Psoas muscle (tissue), 8 donors: ENCODE measurements at places on chromosomes 5 and 9.

- DNase-seq: no peak
Observed at GRCh38 chr9:80811003-80811402, 878.3 kb downstream of the TLE1 start.

GRCh38 chr9:133130685-133131244 lies 9.7 kb upstream of the RALGDS start:
- peak; percentile 56 for DNase-seq

- DNase-seq: no peak
Observed at GRCh38 chr5:103617090-103617489, 54.5 kb upstream of the NUDT12 start.

GRCh38 chr5:23703940-23704855 lies 196.8 kb downstream of the PRDM9 start:
- DNase-seq: no peak

GRCh38 chr9:16816011-16816410 lies 54.5 kb downstream of the BNC2 start:
- DNase-seq: no peak

DNA sequence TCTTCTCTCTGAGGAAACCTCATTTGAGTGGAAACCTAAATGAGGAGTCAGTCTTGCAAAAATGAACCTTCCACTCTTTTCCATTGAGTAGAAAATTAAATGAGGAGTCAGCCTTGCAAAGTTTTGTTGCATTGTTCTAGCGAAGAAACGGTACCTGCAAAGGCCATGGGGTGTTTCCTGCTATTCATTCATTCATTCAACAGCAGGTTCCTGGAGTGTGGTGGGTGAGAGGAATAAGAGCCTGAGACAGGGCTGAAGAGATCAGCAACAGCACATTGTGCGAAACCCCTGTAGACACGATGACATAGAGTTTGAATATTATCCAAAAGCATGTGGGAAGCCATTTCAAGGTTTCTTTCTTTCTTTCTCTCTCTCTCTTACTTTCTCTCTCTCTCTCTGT lies 14.6 kb upstream of the SETX start:
- DNase-seq: no peak

DNA sequence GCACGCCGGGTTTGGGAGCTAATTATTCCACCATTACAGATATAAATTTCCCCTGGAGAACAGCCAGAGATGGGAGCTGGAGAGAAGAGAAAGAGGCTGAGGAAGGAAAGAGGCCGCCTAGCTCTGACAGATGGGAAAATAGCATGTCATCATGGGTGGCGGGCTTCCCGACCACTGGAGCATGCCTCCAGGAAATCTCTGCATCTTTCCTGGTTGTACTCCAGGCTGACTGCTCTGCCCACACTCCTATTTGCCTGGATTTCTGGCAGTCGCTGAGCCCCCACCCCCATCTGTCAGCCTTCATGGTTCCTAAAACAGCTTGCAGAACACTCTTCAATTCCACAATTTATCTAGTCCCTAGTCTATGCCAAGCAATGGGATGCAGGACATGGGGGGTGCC lies 14.3 kb upstream of the GABRP start:
- DNase-seq: no peak

DNA sequence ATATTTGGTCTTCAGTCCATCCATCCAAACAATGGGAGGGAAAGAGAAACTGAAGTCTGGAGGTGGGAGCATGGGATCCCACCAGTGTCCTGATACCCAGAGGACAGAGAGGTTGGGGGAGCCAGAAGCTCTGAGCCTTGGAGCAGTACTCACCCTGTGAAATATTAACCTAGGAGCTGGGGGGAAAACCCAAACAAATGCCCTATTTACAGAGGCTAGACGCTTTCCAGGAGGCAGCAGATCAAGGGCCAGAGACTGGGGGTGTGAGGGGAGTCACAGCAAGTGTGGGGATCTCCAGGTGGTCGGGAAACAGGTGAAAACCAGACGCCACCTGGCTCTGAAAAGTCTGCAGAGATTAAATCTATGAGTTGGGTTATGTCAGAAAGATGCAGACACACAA lies 6.2 kb downstream of the ZER1 start:
- DNase-seq: no peak

DNA sequence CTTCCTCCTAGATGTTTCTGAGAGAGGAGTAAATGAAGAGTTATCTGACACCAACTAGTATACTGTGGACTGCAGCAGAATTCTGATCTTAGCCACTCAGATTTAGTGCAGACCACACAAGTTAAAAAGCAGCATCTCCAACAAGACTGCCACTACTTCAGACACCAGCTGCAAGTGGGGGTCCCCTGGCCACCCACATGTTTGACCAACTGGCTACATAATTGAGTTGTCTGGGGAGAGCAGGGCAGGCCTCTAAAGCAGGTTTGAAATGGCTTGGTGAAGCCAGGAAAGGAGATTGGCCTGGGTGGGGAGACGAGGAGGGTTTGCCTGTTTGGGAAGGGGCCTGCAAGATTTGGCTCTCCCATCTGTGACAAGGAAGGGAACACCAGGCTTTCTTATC lies 40.5 kb upstream of the FAM81B start:
- DNase-seq: no peak

GRCh38 chr5:79924936-79925893 lies 65.8 kb downstream of the MTX3 start:
- DNase-seq: no peak

- DNase-seq: no peak
Observed at GRCh38 chr5:15791859-15792258, 291.9 kb downstream of the FBXL7 start.

- no peak for DNase-seq
Observed at GRCh38 chr9:38423973-38424843, at the start of gene IGFBPL1. Gene IGFBPL1, minus strand, starts transcription at chr9:38424454. Its CDS starts 30 bp downstream, at chr9:38424424.

- no peak for DNase-seq
Observed at GRCh38 chr9:3903273-3903672, 377.5 kb upstream of the RFX3 start.

GRCh38 chr9:18824095-18824666 lies 208.8 kb downstream of the SAXO1 start:
- no peak for DNase-seq

DNA sequence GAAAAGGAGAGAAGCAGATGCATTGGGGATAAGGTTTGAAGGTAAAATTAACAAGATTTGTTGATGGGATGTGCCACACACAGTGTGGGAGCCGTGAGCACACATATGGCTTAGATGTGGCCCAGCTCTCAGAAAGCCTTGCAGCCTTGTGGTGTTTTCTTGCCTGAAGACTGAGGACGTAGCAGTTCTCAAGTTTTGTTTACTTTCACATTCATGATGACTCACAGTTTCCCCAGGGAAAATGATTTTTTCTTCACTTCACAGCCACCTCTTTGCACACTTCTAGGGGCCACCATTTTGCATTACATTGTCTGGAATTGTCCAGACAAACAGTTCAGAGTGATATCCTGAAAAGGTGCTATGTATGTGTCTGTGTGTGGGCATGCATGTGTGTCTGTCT lies 126.2 kb downstream of the BASP1 start:
- no peak for DNase-seq

- no peak for DNase-seq
Observed at GRCh38 chr9:33620738-33621439, 96.8 kb downstream of the ANKRD18B start.

- no peak for DNase-seq
Observed at GRCh38 chr5:84197538-84197937, 187.1 kb downstream of the EDIL3 start.

DNA sequence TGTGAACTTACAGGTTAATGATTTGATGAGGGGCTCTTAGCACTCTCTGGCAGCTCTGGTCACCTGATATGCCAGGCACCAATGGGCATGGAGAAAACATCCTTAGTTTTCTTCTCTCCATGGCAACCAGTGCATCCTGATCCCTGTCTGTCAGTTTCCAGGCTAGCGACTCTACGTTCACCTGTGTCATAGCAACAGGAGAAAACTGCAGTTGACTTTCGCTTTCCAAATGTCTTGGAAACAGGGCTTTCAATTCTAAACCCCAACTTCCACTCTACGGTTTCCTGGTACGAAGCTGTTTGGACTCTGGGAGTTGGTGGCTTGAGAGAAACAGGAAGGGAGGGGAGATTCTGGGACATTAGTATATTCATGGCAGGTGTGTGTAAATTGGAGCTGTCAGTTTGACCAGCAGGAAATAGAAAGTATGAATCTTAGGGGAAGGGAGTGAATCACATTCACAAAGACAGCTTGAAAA lies 74.4 kb downstream of the SLC28A3 start:
- no peak for DNase-seq

GRCh38 chr5:88551724-88552345 lies 283.2 kb upstream of the TMEM161B start:
- DNase-seq: no peak

DNA sequence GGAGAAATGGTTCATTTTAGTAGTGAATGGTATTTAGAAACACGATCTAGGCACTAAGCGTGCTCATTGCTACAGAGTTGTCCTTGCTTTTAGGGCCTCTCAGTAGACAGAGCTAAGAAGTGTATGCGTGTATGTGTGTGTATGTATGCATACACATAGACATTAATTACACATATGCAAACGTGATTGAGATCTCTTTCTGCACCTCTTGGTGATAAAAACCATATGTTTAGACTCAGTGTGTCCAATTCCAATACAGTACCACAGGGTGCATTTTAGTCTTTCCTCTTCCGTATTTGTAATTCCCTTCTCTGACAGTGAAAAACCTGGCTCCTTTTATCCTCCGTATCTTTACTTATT lies 13.1 kb downstream of the TRIO start:
- no peak for DNase-seq

- no peak for DNase-seq
Observed at GRCh38 chr9:88995200-88995577, 3.9 kb downstream of the S1PR3 start.

DNA sequence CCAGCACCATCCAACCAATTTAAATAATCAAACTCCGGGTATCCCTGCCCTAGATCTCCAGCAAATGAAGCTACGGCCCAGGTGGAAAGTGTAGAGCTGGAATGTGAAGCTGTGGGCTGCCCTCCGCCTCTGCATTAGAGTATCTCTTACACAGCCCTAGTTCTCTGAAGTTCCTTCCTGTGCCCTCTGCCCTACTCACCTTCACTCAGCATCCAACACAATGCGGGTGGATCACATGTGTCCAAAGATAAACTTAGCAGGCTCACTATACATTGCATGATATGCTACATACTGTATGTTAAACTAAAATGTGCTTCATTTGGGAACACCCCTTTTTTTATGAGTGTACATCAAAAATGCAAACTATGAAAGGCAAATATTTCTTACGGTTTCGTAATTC lies 70.0 kb upstream of the RAD23B start:
- no peak for DNase-seq

DNA sequence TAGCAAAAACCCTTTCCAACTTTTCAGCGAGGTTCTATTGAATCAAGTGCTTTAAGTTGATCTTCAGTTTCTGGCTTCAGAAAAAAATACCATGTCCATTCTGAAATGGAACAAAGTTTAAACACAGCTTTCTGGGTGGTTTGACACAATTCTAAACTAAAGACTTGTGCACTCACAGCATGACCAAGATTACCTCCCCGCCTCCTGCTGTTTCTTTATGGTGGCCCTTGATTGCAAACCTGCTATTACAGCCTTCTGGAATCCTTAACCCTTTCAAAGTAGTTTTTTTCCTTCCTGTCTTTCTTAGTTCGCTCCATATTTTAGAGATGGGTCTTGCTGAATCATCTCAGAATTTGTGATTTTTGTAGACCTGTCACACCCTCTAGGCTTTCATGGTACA lies 135.9 kb upstream of the FBN2 start:
- no peak for DNase-seq

DNA sequence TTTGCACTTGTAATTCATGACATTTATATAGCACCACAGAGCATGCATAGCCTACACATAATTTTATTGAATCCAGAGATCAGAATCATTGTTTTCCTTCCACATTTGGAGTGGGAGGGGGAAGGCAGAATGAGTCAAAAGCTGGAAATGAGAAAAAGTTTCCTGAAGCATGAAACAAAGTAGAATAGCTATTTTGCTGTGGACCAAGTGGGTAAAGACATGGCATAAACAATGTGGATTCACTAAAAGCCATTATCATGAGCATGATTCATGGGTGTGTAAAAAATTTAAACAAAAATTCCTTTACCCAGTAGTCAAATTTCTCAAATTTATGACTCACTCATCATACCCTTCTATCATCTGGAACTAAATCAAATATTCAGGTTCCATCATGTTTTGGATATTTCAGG lies 97.9 kb downstream of the YIPF5 start:
- DNase-seq: no peak

GRCh38 chr9:16236882-16237281 lies 633.6 kb downstream of the BNC2 start:
- no peak for DNase-seq

DNA sequence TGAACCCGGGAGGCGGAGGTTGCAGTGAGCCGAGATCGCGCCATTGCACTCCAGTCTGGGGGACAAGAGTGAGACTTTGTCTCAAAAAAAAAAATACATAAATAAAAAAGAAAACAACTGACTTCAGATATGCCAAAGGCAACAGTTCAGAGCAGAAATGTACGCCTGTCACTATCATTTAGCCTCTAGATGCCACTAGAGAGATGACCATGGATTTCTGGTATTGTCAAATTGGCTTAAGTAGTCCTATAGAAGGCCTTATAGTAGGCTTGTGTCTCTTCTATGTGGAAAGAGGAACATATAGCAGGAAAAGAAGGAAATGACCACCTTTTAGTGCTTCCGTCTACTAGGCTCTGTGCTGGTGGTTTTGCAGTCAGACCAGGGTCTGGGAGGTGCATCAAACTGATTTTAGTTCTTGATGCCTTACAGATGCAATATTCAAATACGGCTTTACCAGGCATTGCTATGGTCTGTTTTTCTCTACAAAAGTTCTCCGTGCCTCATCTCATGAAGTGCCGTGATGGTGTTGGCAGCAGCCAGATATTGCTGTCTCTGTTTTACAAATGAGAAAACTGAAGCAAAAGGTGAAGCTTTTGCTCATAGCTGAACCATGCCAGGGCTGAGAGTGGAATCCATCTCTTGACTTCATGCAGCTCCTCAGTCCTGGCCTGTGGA lies 17.2 kb downstream of the AGXT2 start:
- no peak for DNase-seq

- DNase-seq: no peak
Observed at GRCh38 chr9:114314881-114315722, 7.8 kb upstream of the ORM1 start.
